ENCODE measurements at places on chromosomes 1 and 21.

DNA sequence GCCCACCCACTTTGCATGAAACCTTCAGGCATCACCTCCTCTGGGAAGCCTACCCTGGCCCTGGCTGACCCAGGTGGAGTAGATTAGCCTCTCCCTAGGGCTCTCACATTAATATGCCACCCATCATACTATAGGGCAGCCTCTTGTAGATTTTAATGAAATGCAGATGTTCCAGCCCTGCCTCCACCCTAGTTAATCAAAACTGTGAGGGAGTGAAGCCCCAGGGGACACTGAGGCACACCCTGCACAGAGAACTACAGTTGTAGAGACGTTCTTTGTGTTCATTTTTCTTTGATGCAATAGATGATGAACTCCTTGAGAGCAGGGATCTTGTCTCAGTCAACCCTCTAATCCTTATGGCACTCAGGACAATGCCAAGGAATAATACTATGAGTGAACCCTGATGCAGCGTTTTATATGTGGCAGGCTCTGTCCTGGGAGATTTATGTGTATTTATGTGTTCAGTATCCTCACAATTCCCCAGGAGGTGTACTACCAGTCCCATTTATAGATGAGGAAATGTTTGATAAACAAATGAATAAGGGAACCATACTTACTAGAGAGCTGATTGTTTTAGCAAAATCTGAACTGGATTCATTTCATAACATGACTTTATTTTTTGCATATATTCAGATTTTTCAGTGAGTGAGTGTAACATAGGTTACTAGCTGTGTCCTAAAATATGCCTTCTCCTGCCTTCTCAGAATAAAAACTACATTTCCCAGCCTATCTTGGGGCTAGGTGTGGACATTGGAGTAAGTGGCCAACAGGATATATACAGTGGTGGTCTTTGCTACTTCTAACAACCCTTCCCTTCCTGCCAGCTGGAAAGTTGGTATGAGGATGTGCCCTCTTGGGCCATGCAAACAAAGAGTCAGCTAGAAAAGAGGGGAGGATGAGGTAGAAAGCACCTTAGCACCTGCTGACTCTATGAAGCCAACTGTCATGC lies 23.5 kb upstream of the PRELP start:
- DNase-seq: no peak

DNA sequence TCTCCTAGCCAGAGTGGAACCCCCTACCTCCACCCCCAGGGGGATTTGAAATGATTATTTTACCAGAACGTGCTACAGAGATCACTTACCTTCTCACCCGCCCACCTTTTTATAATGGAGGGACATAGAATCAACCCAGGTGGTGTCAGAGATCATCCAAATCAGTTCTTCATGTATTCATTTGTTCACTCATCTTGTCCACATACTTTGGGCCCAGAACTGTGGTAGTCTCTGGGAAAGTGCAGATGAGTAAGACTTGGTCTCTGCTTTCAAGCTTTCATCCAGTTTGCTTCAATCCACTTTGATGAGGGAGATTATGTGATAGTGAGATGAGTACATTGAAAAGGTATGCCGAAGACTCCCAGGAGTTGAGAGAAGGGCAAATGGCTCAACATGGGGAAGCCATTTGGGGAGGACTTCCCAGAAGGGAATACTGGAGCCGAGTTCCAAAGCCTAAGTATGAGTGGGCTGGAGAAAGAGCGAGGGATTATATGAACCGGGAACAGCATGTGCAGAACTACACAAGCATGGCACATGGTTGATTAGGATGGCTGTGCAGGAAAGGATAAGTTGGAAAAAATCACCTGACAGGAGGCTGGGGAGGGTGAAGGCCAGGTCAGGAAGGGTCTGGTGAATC lies 1.9 kb downstream of the FGGY start:
- DNase-seq: no peak

- DNase-seq: no peak
Observed at GRCh38 chr1:150477733-150478132, 9.5 kb upstream of the TARS2 start.

- peak; percentile 58 for DNase-seq
Observed at GRCh38 chr1:89608319-89608983, 24.5 kb upstream of the LRRC8C start.

DNA sequence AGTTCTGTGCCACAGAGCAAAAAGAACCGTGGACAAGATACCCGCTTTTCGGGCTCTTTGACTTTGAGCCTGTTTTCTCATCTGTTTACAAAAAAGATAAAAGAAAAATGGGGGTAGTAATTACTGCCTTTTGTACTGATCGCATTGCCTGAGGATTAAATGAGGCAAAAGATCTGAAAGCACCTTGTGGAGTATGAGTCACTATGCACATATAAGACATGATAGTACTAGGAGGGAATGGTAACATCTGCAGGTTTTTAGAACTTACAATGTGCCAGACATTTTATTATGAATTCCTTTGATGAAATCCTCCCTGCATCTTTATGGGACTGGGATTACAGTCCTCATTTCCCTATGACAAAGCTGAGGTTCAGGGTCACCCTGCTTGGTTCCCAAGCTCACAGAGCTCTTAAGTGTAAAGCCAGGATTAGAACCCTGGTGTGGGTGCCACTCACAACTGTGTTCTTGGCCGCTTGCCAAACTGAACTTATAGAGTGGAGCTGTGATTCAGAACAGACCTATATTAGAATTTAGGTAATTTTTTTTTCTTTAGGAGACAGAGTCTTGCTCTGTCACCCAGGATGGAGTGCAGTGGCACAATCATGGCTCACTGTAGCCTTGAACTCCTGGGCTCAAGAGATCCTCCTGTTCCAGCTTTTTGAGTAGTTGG lies 1.8 kb downstream of the DISC1 start:
- peak; percentile 15 for DNase-seq

- no peak for DNase-seq
Observed at GRCh38 chr1:152111515-152111968, 3.7 kb downstream of the TCHH start.

GRCh38 chr1:3159121-3159520 lies 90.1 kb downstream of the PRDM16 start:
- no peak for DNase-seq

DNA sequence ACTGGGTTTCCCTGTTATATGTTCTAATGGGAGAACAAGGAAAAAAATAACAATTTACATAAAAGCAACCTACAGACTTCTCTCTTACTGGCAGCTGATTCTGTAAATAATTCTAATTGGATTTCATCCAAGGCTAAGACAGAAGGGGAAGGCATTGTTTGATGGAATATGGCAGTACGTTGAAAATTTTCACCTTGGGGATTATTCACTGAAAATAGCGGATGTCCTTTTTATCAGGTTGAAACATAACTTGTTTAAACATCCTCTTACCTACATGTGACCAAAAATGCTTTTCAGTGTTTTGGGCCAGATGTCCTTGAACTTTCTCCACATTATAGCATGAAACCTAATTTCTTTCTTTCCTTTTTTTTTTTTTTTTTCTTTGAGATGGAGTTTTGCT lies 24.9 kb downstream of the TSNAX start:
- no peak for DNase-seq
